ENCODE measurements at places on chromosomes 4 and X. TPM values are rescaled to one million over a fixed set of nuclear protein-coding genes. Genes with fewer than 3 reads are reported as not detected.

The HPGDS gene
- 1.2 TPM for total RNA-seq

DNA sequence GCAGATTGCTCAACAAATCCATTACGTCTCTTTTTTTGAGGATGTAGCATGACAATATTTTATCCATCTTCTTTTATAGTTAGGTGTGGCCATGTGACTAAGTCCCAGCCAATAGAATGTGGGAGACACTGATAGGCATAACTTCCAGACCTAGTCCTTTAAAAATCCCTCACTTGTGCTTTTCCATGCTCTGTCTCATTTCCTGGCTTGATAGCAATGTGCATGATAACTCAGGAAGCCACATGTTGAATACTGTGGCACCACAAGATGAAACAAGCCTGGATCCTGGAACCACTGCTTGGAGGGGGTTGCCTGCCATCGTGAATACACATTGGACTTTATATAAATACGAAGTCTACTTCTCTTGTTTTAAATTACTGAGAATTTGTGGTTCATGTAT, 184.0 kb upstream of the NEIL3 start:
- no peak for DNase-seq

The VEGFD gene
- total RNA-seq = 5.4 TPM

The TIMP1 gene
- 251 TPM for total RNA-seq

The CT45A10 gene
- total RNA-seq = not detected

The MAGEA10 gene
- total RNA-seq = not detected

GRCh38 chr4:56460085-56460484, 7.3 kb upstream of the SRP72 start:
- DNase-seq = no peak

All from esophagus muscularis mucosa (tissue), 4 donors.